Cardiac septum (tissue), 1 donor: ENCODE measurements at places on chromosomes 11 and 22.

DNA sequence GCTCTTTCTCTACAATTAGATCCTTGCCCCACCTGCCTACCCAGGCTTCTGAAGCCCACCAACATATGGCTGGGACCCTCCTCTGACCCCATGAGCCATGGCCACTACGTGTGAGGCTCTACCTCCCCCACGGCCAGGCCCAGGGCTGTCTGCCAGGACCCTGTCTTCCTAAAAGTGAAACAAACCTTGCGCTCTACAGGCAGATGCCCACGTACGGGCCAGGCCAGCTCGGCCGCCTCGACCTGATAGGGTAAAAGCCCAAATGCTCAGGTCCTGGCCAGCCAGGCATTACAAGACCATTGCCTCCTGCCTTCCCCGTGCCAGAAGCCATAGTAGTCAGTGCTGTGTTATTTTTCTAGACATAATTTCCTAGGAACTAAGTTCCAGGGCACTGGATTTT is 1496.4 kb downstream of the BRD1 start:
- peak; percentile 50 for DNase-seq

- no peak for DNase-seq
Measured at GRCh38 chr22:19921544-19922081, 20.0 kb upstream of the COMT start.

DNA sequence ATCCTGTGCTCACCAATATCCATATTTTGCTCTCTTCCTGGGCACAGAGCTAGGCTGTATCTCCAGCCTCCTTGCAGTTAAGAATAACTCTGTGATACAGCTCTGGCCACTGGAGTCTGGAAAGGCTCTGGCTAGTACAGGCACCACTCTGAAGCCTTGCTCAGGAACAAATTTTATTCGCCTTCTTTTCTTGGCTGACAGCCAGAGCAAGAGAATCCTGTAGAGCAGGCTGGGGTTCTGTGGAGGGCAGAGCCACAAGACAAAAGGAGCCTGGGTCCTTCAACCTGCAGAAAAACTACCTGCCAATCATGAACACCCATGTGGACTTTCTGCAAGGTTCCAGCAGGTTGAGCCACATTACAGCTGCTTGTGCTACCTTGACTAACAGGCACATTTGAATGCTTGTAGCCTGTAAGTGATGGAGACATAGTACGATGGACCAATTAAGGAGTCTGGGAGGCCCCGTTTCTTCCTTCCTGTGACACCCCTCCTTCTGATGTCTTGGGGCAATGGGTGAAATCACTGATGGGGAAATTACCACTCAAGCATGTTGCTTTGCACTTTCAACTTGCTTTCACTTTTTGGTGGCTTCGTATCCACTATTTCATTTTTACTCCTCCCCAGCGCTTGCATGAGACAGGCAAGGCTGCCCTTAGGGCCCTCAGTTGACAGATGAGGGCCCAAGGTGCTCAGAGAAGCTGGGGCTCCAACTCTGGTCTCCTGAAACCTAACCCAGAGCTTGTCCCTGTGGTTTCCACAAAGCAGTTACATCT is 267.2 kb upstream of the SYN3 start:
- DNase-seq: no peak

- no peak for DNase-seq
Measured at GRCh38 chr22:45916515-45916914, 60.4 kb downstream of the WNT7B start.

- no peak for DNase-seq
Measured at GRCh38 chr22:36611241-36611976, 82.4 kb upstream of the EIF3D start.
